Forelimb muscle (tissue), 1 donor: ENCODE measurements at places on chromosomes 12 and 14.
A peak's percentile ranks its signal among the peaks of the same experiment; 100 is the strongest.

- no peak for DNase-seq
These were observed 17.7 kb upstream of the SLC38A2 start for GRCh38 chr12:46390304-46390703.

GRCh38 chr12:132593938-132594358, 16.4 kb downstream of the LRCOL1 start:
- DNase-seq = peak; percentile 65

- DNase-seq = no peak
These were observed 6.9 kb upstream of the TCL1B start for GRCh38 chr14:95679148-95679815.

DNA sequence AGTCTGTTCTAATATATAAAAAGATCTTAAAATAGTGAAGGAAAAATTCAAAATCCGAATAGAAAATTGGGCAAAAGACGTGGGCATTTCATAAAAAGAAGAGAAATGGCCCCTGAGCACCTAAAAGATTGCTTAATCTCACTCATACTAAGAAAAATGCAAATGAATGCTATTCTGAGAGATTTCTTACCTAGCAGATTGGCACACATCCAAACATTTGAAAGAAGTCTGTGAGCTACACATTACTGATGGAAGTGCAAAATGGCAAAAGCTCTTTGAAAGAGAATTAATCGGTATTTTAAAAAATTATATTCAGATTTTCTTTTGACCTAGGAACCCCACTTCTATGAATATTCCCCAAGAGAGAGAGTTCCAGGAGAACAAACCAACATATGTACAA, 280.4 kb upstream of the GARIN6 start:
- DNase-seq = no peak

GRCh38 chr12:92629349-92630065, 73.3 kb upstream of the PLEKHG7 start:
- DNase-seq = no peak

DNA sequence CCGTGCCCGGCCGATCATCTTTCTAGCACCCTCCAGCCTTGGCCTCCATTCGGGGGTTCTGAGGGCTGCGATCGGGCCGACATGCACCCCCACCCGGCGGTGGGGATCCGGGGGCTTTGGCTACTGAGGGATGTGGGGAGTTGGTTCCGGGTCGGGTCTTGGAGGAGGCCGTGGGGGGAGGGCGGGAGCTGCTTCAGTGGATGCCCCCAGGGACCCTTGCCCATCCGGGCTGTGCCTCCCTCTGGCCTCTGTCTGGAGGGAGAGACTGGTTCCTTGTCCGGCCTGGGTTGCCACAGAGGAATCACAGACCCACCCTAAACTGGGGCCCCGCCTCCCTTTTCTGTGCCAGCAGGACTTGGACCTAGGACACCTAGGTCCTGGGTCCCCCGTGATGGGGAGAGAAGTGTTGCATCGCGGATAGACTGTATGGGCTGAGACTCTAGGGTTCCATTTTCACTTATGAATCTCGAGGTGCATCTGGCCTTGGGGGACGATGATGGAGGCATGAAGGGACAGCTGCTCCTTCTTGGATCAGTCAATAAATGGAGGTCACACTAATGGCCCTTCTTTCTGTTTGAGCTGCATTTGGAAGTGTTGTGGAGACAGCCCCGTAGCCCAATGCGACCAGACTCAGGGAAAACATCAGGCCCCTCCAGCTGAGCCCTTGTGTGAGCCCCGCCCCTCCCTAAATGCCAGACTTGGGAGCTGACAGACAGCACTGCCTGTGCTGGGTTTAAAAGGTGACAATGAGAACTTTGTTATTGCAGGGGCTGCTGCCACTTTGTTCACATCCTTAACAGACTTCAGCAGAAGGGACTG, 577 bp downstream of the DTX3 start:
- DNase-seq = no peak

GRCh38 chr14:69693145-69693544, 73.8 kb upstream of the SRSF5 start:
- no peak for DNase-seq

DNA sequence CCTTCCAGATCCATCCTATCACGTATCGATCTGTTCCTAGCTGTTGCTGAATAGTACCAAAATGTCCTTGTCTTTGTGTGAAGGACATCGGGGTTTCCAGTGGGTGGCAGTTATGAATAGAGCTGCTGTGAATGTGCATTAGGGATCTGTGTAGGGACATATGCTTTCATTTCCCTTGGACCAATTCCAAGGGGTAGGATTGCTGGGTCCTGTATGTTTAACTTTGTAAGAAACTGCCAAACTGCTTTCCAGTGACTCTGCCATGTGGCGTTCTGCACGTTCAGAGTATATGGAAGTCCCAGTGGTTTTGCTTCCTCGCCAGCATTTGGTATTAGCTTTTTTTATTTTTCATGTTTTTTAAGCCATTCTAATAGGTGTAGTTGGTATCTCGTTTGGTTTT, 28.6 kb downstream of the PACS2 start:
- no peak for DNase-seq

DNA sequence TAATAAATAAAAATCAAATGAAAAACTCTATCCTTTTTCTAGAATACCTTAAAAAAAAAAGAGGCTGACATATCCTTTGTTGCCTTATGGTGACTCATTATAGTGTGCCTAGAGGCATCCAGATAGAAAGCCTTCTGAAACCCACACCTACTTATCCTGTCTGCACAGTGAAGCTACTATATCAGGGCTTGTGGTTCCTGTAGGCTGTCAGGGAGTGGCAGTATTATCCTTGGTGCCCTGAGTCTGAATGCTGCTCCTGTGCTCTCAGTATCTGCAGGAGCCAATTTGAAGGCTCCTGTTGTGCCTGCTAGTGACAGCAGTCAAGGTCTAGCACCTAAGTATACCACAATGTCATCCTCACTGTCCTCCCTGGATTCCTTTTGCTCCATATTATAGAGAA, 168.4 kb upstream of the AVPR1A start:
- no peak for DNase-seq

GRCh38 chr12:38775457-38775856, 129.9 kb downstream of the CPNE8 start:
- no peak for DNase-seq

GRCh38 chr14:51597261-51598001, 54.3 kb upstream of the FRMD6 start:
- no peak for DNase-seq

DNA sequence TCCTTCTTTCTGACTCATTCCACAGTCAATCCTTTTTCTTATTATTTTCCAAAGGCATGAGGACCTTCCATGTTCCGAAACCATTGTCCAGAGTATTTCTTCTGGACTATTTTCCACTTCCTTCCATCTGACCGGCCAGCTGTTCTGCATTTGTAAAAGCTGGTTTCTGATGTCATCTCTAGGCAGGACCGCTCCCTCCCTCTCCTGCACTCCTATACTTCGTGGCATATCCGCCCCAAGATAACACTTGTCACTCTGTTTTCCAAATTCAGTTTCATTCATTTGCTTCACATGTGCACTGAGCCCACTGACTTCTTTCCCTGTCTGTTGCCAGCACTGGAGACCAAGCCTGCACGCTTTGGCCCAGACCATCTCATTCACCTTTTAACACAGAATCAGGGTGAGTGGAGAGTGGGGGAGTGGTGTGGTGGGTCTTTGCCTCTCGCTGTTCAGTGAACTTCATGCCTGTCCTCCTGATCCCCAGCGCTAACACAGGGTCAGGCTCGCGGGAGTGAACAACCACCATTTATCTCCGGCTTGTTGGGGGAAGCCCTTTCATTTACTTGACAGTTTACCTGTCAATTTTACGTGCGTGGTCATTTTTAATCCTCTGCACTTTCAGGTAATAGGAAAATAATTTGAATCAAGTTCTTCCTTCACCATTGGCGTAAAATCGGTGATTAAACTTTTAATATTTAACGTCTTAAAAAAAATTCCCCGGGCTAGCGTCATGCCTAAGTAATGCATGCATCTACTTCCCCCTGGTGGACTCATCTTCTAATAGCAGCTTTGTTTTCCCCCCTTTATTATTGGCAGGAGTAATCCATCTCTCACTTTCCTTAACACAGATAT, 52.5 kb downstream of the C12orf75 start:
- peak; percentile 51 for DNase-seq

- DNase-seq = no peak
These were observed 100.8 kb downstream of the SAMD4A start for GRCh38 chr14:54667764-54668163.
